ENCODE measurements at places on chromosomes 11 and 22.

GRCh38 chr11:109439684-109440083, 17.7 kb downstream of the C11orf87 start:
- DNase-seq: no peak

GRCh38 chr11:65895482-65895981, 4.7 kb downstream of the FOSL1 start:
- DNase-seq: no peak

- no peak for DNase-seq
These were observed 930.7 kb downstream of the BRD1 start for GRCh38 chr22:48896766-48897644.

DNA sequence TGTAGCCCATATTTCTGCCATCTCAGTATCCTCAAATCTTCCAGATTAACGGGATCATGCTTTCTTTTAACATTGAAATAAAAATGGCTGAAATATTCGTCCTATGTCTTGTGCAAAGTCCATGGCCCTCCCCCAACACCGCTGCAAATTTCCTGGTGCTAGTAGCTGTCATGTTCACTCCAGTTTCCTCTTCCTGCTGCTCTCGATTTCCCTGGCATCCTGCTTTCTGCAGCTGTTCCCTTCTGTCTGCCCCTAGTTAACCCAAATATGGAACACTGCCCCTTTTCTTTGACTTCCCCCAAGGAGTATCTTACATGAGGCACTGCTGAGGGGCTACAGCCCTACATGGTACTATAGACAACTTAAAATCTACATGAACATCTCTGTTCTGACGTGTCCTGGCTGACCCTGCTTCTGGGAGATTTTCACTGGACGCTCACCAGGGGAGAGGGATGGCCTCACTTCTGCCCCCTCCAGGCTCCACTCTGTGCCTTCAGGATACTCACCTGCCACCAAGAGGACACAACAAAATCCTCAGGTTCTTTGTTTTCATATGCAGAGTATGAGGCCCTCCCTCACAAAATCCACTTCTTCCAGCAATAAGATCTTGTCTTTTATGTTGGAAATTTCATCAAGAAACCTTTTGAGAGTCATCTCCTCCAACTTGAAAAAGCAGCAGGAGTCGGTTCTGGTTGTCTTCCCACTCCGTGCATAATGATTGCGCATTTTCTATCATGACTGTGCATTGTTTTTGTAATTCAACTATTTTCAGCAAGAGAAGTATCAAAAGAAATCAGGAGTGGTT, 29.5 kb upstream of the SCUBE2 start:
- no peak for DNase-seq

DNA sequence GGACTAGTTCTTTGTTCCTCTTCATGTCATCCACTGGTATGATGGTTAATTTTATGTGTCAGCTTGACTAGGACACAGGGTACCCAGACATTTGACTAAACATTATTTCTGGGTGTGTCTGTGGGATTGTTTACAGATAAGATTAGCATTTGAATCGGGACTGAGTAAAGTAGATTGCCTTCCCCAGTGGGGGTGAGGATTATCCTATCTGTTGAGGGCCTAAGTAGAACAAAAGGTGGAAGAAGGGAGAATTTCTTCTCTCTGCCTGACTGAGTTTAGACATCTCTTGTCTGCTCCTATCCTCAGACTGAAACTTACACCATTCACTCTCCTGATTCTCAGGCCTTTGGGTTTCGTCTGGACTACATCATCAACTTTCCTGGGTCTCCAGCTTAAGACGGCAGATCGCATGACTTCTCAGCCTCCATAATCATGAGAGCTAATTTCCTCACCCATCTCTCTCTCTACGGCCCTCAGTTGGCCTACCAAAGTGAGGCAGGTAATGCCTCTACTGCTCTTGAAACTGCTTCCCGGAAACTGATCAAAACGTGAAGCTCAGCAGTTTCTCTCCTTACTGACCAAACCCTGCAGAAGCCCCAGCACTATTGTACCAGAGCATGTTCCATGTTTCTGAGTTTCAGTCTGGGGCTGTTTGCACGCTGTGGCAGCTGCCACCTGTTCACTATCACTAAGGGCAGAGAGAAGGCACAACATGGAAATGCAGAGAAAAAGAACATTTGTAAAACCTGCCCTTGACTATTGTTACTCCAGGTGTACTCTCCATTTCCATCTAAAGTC, 95.4 kb downstream of the NXPE2 start:
- DNase-seq: no peak

GRCh38 chr11:120326228-120326627, 1.1 kb downstream of the TLCD5 start:
- no peak for DNase-seq

- DNase-seq: no peak
These were observed 280.2 kb downstream of the BUD13 start for GRCh38 chr11:116492600-116492999.
